ENCODE measurements at places on chromosomes 7 and 10.

GRCh38 chr10:9302140-9302746 lies 1247.8 kb downstream of the GATA3 start:
- DNase-seq: no peak

DNA sequence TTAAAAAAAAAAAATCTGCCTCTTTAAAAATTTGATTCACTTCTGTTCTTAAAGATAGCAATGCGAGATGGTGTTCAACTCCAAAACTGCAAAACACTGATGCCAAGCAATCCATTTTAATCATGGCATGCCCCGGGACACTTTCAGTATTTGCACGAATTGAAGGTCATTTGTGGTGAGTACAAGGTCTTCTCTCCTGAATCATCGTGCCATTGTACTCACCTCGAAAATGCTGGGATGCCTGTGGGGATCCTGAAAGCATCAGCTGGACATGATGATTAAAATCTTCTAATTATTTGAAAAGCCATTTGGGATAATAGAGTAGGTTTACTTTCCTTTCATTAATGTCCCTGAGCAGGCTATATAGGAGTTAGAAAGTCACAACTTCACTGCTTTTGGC lies 125.1 kb upstream of the NRP1 start:
- DNase-seq: no peak

GRCh38 chr7:102214477-102215072 lies 72.1 kb upstream of the SH2B2 start:
- DNase-seq: no peak

DNA sequence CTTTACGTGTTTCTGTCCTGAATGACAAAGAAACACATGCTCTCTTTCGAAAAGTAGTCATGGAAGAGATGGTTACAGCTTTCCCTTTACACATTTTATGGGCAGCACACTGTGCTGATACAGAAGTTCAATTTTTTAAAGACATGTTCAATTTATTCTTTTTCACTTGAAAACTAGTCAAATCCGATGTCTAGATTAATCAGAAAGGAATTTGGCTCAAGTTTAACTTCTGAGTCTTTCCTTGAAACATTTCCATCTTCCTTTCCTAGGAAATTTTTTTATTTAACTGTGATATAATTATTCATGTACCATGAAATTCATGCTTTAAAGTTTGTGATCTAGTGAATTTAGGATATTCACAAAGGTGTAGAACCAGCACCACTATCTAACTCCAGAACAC lies 360.1 kb downstream of the TNS3 start:
- DNase-seq: no peak

DNA sequence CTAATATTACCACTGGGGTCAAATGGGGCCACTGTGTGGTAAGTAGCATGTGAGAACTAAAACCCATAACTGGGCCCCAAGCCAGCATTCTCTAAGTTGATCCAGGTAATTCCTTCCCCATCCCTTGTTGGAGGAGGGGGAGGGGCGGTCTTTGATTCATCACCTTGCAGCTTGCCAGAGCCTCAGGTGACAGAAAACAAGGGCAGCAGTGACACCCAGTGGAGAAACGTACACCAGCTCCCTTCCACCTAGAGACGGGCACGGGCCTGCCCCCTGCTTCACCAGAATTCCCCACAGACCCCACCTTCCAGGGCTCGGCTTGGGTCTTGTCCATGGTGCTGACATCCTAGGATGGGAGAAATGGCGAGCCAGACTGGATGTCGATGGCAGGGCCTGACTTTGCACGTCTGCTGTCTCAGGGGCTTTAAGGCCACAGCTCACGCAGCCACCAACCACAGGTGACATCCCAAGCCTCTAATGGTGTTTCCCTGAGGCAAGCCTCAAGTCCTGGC lies 102.0 kb downstream of the STRA8 start:
- DNase-seq: no peak

GRCh38 chr7:2446676-2447075 lies 29.5 kb downstream of the GRIFIN start:
- no peak for DNase-seq

- DNase-seq: no peak
These were observed 155.9 kb upstream of the EGR2 start for GRCh38 chr10:62972103-62972502.

DNA sequence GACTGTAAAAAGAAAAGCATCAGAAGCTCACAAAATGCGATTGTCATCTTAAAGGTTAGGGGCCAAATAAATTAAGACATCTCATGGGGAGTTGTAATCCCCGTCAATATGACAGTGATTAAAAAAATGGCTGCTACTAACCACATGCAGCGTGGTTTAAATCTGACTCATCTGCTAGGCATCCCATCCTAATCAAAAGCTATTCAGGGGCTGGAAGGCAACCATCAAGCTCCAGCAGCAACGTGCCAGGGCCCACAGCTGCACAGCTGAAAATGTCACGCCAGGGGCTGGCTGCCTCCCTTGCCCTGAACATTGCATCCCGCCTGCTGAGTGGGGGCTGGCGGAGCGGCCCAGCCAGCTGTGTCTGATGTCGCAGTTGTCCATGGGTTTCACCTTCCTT lies 66.3 kb upstream of the FRMD4A start:
- no peak for DNase-seq

DNA sequence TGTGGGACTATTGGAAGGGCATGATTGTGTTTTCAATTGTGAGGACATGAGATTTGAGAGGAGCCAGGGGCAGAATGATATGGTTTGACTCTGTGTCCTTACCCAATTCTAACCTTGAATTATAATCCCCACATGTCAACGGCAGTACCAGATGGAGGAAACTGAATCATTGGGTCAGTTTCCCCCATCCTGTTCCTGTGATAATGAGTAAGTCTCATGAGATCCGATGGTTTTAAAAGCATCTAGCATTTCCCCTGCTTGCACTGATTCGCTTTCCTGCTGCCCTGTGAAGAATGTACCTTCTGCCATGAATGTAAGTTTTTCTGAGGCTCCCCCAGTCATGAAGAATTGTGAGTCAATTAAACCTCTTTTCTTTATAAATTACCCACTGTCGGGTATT lies 1367.1 kb downstream of the XPNPEP1 start:
- no peak for DNase-seq

- no peak for DNase-seq
These were observed 35.2 kb downstream of the MCU start for GRCh38 chr10:72727130-72727529.
